ENCODE measurements at places on chromosomes 7 and 10.
A peak's percentile ranks its signal among the peaks of the same experiment; 100 is the strongest.

- DNase-seq: no peak
These were observed 718.0 kb upstream of the MBL2 start for GRCh38 chr10:53490553-53490952.

DNA sequence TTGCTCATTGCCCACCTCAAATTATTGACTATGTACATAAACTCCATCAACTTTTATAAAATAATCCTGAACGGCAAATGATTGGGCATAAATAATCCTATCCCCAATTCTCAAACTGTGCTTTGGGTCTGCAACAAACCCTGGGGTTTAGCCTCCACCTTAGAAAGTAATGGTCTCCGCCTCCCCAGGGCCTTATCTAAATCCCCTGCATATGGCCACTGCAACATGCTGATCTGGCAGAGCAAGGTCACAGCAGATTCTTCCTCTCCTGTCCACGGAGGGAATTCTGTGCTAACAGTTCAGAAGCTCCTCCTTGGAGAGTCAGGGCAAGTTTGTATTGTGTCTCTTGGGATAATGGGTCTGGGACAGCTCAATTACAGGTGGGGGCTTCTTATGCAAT lies 18.4 kb downstream of the FXYD4 start:
- no peak for DNase-seq

DNA sequence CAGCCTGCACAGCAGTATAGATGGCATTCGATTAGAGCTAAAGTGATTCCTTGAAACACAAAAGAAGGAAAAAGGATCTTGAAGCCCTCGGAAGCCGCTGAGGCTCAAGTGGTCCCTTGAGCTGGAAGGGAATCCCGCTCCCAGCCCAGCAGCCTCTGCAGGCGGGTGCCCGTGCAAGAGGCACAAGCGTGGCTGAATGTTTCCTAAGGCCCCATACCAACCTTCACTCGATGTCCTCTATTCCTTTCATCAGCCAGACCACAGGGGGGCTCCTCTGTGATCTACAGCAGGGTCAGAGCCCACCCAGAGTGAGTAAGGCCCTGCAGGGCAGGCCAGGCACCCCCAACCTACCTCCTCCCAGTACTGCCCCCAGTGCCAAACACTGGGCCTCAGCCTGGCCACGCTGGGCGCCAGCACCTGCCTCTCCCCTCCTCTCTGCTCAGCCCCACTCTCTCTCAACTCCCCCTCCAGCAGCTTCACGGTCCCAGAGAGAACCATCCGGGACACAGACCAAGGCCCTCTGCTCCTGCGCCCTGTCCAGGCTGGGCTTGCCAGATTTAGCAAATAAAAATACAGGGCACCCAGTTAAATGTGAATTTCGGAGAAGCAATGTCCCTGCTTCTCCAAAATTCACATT lies 30.5 kb downstream of the EBF3 start:
- no peak for DNase-seq

- no peak for DNase-seq
These were observed 88.2 kb upstream of the HDAC9 start for GRCh38 chr7:18407385-18407784.

GRCh38 chr7:20238754-20239324 lies 21.7 kb upstream of the MACC1 start:
- no peak for DNase-seq

GRCh38 chr10:131210181-131210580 lies 101.3 kb downstream of the TCERG1L start:
- no peak for DNase-seq

DNA sequence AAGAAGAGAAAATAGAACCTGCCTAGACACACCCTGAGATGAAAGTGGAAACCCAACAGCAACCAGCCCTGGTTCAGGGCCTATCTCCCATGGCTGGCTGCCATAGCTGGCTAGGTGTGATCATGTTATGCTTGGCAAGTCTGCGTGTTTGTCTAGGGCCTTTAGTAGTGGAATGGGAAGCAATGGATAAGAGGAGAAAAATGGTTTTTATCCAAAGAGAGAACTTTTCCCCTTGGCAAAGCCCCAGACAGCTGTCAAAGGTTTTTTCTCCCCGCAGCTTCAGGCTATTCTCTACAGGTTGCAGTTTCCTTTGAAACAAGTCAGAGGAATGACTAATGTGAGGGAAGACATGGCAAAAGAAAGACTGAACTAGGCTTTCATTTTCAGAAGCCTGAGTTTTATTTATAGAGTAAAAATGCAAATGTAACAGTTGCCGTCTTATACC lies 161.5 kb downstream of the SEMA3D start:
- DNase-seq: peak; percentile 47

- no peak for DNase-seq
These were observed 1176.1 kb downstream of the GATA3 start for GRCh38 chr10:9230625-9231024.

DNA sequence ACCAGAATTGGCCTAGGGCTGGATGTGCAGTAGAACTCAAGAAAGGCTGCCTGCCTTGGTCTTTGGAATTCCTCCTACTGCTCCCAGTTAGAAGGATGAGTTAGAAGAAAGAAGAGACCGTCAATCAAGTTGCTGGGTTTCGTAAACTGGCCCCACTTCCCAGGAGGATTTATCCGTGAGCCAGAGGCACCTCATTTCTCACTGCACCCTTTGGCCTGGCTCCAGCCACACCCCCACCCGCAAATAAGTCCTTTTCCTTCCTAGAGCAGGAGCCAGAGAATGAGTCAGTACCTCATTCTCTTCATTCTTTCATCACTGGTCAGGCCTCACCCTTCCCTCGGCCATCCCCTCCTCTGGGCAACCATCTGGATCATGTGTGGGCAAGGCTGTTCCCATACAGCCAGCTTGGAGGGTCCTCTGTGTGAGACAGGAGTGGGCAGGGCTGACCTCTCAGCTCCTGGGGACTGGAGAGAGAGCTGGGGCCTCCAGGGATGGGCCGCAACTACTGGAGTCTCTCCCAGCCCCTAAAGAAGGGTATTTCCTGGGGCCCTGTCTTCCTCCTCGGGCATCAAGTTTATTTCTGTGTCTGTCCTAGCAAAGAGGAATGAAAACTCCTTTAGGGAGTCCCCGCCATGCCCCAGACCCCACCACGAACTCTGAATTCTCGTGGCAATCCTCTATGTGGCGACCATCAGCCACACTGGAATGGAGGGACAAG lies 87.2 kb upstream of the DUSP5 start:
- DNase-seq: peak; percentile 96

DNA sequence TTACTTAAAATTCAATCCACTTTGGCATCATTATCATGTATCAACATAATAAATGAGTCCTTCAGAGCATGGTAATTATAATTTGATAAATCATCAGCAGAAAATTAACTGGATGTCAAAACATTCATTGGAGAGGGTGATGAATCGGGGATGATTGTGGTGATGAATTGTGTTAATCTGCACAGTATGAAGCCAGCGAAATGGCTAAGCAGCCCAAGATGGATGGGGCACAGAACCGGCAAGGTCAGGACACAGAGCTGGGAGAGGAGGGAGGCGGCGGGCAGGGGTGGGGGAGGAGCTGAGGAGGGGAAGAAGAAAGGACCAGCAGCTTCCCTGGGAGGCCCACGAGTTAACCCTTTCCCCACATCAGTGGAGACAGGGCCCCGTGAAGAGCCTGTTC lies 536.1 kb downstream of the LRMDA start:
- DNase-seq: no peak

DNA sequence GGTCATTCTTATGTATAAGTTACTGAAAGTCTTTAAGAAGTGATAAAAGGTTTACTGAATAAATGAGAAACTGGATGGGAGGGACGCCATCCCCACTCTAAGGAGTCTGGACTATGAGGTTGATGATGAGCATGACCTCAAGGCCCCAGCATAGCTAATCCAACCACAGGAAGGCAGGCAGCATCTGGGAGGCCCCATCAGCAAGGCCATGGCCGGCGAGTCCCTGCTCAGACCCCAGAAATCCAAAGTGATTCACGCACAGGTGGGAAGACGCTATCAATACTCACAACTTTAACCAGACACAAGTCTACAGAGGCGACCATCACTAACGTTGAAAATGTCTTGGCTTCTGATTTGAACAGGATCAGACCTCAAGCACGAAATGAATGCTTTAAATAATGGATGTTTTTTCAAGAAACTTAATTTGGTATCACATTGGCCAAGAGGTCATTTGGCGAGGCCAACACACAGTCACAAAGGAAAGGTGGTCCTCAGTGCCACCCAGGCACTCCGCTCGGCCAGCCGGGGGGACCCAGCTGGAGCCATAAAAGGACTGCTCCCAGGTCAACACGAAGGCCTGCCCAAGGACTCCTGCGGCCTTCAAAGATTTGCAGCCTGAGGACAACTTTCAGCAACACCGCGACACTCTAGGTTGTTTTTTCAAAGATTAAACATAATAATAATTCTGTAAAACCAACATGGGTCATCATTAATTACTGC lies 228.5 kb downstream of the PTPRN2 start:
- DNase-seq: no peak

GRCh38 chr10:109237682-109238081 lies 685.6 kb downstream of the XPNPEP1 start:
- DNase-seq: no peak

- no peak for DNase-seq
These were observed 122.9 kb upstream of the MYO3A start for GRCh38 chr10:25811052-25811685.

DNA sequence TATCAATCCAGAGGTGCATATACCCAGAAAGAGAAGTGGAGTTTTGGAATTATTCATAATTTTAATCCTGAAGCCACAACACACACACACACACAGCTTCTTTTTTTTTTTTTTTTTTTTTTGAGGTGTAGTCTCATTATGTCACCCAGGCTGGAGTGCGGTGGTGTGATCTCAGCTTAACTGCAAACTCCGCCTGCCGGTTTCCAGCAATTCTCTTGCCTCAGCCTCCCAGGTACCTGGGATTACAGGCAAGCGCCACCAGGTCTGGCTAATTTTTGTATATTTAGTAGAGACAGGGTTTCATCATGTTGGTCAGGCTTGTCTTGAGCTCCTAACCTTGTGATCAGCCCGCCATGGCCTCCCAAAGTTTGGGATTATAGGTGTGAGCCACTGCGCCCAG lies 35.4 kb downstream of the TET1 start:
- no peak for DNase-seq

DNA sequence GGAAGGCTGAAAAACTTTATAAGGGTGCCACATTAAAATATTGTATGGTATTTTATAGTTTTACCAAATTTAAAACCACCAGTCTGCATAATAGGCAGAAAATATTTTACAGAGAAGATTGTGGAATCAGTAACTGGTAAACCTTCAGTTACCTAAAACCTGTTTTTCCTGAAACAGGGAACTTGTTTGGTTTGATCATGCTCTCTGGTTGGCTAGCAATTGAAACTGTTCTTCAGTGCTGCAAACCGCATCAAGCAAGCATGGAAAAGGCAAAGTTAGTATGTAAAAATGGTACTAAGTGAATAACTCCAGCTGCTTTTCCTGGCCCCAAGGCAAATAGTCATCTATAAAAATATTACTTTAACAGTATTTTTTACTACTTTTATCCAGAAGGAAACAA lies 316.9 kb upstream of the LRRN3 start:
- no peak for DNase-seq

DNA sequence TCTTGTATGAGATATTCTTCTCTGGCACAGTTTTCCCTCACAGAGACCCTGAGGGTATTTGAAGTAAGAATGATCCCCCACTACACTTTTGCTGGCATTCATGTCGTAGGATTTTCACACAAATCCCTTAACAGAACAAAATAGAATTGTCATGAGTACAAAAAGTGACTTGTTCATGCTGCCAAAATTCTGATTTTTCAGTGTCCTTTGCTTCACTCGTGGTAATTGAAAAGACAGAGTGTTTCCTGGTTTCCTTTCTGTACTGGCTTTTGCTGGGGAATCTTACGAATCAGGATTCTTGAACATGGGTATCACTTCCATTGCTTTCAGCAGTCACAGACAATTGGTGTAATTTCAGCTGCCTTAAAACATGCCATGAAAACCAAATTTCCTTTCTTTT lies 756.3 kb downstream of the REEP3 start:
- no peak for DNase-seq

DNA sequence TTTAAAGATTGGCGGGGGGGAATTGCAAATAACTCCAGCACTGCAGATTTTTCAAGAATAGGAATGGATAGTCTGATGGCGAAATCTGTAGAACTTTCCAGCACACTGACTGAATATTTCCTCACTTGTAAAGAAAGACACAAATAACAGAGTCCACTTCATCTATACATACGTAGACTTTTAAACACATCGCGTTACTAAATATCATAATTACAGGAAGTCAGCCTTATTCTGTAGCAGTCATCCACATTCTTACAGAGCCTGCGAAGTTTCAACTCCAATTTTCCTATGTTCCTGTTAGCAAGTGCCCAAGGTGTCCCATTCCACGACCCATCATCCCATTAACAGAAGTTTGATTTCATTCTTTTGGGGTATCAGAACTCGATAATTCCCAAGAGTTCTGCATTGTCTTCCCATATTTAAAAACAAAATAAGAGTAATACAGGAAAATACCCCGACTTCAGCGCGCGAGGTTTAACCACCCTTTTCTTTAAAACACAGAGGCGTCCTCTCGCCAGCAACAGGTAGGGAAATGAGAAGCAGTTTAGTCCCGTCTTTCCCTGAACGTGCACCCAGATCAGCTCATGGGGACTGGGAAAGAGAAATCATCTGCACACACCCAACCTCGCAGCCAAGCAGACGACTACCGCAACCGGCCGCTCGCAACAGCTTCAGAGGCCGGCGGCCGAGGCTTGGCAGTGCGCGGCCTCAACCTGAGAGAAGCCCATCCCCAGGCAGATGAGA lies 880 bp downstream of the HERC4 start:
- no peak for DNase-seq

- DNase-seq: no peak
These were observed 3.1 kb upstream of the LDB1 start for GRCh38 chr10:102123223-102123622.

DNA sequence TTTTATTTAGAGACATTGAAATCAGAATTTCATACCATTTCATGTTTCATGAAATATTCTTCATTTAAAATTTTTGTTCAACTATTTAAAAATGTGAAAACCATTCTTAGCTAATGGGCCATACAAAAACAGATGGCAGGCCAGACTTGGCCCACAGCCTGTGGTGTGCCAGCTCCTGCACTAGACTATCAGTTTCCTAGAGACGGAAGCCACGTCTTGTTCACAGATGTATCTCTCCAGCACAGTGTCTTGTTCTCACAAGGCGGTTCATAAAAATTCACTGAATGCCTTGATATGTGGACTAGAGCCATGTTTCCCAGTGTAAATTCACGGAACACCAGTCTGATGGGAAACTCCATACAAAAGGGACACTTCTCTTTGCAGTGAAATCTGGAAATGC lies 216.0 kb downstream of the KCNMA1 start:
- DNase-seq: no peak

- no peak for DNase-seq
These were observed 10.8 kb downstream of the SLIT1 start for GRCh38 chr10:97174941-97175340.

GRCh38 chr7:17947620-17948019 lies 7.3 kb upstream of the SNX13 start:
- DNase-seq: no peak
